Thoracic aorta (tissue), 2 donors: ENCODE measurements at places on chromosomes 7 and 10.

DNA sequence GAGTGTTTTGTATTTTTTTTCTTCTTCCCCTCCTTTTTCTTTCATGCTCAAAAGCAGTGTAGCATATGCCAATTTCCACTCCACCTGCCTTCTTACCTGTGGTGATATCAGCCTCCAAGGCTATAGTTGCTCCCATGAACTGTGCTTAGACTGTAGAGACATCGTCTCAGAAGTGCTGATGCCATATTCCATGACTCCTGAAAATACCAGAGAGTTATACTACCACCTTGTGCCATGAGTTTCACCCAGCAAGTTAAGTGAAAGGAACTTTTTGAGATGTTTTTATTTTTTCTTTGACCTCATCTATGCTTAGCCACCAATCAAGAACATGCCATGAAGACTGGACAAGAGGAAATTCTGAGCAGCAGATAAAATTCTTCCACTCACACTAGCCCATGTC is 142.8 kb upstream of the SEMA3E start:
- no peaks in the 10 kb centered on the region for H3K4me1 ChIP-seq
- H3K27me3 ChIP-seq, result no peaks in the 10 kb centered on the region
- no peak overlapping the region for H3K4me3 ChIP-seq
- no peak overlapping the region for H3K27ac ChIP-seq

- no peak overlapping the region for H3K4me3 ChIP-seq
- no peaks in the 10 kb centered on the region for H3K4me1 ChIP-seq
- no peak overlapping the region for H3K27ac ChIP-seq
- no peaks in the 10 kb centered on the region for H3K36me3 ChIP-seq
- DNase-seq, result no peak
- H3K27me3 ChIP-seq, result no peaks in the 10 kb centered on the region
These were observed 273.0 kb downstream of the GRM8 start for GRCh38 chr7:126979722-126980121.

DNA sequence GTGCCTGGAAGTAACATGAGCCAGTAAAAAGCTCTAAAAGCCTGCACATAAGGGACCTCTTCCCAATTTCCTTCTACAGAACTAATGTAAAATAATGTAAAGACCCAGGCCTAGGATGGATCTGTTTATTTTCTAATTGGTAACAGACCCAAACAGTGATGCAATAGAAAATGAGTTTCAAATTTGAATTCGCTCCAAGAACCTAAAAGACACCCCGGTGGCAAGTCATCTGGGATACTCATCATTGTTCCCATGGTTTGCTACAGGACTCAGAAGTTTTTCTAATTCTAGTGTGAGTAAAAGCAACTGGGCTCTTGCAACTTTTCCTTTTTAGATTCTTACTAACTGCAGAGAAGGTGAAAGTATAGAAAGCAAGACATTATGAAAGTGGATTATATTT is 271.3 kb upstream of the CACNA2D1 start:
- H3K27ac ChIP-seq, result no peak overlapping the region
- H3K4me1 ChIP-seq, result no peaks in the 10 kb centered on the region
- no peaks in the 10 kb centered on the region for H3K27me3 ChIP-seq
- no peak overlapping the region for H3K4me3 ChIP-seq
- H3K36me3 ChIP-seq, result no peaks in the 10 kb centered on the region

GRCh38 chr7:102120666-102121195 is 165.9 kb upstream of the SH2B2 start:
- H3K27ac ChIP-seq, result no peak overlapping the region
- H3K4me3 ChIP-seq, result no peak overlapping the region
- H3K4me1 ChIP-seq, result peaks cover 10% of the 10 kb centered on the region
- DNase-seq, result no peak
- no peaks in the 10 kb centered on the region for H3K27me3 ChIP-seq
- H3K36me3 ChIP-seq, result peaks cover 3% of the 10 kb centered on the region
